ENCODE measurements at places on chromosomes 7 and 10.

DNA sequence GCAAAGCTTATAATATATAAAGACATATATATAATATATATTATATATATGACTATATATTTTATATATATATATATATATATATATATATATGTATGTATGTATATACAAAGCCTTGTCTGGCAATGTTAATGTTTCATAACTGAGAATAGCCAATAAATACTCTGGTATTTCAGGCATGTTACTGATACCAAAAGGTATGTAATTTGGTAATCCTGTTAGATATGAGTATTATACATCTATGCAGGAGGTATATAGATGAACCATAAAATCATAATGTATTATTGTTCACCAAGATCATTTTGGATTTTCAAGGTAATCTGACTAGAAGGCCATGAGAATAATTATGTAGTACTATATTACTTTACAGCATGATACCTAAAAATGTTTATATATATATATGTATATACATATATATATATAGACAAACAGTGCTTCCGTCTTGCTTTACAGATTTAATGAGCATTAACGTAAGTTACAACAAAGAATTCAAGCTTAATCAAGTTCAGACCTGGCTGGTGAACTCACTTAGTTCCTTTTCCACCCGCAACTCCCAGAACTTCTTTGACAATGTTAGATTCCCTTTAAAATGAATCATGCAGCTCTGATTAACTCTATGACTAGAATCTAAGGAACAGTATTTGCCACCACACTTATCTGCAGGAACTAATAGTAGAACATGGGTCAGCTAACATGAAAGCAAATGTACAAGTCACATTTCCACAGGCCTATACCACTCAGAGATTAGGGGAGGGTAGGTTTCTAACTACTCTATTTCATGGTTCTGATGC lies 82.7 kb downstream of the SLC25A13 start:
- DNase-seq, result no peak

DNA sequence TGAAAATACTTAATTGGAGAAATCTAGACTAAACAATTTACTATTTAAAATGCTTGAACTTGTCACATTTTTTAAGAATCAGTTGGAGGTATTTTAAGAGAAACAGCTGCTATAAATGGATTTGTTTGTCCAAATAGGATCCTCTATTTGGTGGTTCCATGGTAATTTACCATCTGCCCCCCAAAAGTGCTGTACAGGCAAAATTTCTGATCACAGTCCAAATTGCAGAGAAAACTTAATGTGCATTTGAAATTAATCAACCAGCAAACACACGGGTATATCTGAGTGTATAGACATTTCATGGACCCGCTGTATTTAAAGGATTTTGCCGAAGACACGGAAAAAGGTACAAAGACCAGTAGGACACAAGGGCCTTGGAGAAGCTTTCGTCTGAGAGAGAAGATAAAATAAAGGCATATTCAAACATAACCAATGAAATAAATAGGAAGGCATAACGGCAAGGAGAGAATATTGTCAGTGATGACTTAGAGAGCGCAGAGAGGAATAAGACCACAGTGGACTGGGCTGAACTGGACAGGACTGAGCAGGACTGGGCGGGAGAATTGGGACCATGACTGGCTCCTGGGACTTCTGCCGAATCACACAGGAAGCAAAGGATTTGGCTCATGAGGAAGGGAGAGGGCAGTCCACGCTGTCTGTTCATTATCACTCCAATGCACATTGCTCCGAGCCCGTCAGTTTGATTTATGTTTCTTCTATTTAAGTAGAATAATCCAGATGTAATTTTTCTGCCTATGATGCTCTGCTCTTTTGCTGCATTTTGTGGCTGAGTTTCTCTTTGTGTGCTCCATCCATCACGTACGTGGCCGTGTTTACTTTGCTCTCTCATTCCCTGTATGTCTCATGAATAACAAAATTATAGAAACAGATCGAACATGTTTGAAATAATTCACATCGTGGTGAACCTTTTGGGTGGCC lies 112.8 kb downstream of the PRLHR start:
- DNase-seq, result no peak

DNA sequence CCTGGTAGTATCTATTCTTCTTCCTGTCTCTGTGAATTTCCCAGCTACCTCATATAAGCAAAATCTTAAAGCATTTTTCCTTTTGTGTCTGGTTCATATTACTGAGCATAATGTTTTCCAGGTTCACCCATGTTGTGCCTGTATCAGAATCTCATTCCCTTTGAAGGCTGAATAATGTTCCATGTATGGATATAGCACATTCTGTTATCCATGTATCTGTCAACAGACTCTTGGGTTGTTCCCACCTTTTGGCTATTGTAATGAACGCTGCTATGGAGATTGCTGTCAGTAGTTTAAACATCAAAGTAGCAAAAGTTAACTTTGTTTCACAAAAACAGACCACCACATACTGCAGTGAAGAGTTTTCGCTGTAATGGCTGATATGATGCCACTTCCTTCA lies 99.9 kb downstream of the NSUN6 start:
- no peak for DNase-seq

DNA sequence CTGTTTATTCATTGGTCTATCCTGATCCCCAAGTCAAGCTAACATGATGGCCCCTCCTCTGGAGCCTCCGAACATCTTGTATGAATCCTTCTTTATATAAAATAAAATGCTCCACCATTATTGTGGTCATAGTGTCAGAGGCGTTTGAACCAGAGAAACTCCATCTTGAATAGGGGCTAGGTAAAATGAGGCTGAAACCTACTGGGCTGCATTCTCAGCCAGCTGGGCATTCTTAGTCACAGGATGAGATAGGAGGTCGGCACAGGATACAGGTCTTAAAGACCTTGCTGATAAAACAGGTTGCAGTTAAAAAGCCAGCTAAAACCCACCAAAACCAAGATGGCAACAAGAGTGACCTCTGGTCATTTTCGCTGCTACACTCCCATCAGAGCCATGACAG lies 905.8 kb upstream of the AUTS2 start:
- no peak for DNase-seq

DNA sequence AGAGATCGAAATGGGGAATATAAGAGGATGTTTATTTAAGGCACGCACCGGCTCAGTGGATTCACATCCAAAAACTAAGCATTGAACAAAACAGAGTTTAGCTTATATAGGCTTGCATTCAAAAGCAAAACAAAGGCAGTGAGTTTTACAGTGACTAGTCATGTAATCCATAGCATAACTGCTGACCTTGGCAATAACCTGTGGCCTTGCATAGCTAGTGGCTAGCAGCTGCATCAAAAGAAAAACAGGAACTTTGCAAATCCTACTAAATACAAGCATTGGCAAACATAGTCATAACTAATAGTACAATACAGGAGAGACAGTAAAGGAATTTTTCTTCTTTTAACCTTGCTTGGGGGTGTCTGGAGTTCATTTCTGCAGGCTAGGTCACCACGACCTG lies 9.7 kb upstream of the ZNF485 start:
- DNase-seq, result no peak

DNA sequence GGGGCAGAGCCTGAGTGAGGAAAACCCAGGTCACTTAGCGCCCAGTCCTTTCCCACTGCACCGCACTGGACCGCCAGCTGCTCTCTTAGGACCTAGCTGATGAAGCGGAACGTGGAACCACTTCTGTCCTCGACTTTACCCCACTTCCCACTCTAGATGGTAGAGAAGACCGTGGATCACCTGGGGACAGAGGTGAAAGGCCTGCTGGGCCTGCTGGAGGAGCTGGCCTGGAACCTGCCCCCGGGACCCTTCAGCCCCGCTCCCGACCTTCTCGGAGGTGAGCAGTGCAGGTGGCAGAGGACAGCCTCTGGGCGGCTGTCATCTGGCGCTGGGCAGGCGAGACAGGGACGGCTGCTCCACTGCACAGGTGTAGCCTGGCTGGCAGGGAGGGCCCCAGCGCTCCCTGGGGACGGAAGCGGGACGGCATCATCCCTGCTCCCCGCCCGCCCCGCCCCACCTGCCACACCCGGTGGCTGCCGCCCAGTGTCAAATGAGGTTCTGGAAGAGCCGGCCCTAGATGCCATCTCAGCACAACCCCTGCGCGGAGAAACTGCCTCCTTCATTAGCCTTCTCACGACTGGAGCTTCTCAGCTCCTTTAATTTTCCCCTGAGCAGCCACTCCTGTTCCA lies 11.7 kb downstream of the PLAC9 start:
- no peak for DNase-seq

Data from NCI-H446 treated with DMSO at 0.1 percent for 48 hours (cell line).